Nucleus accumbens (tissue), 56 donors: ENCODE measurements at places on chromosomes 2 and 18.

GRCh38 chr2:231176066-231176465, 22.4 kb upstream of the ARMC9 start:
- DNase-seq = no peak

- no peak for DNase-seq
These were observed 83.0 kb downstream of the TSHZ1 start for GRCh38 chr18:75293591-75293990.

- no peak for DNase-seq
These were observed 298.5 kb downstream of the INSIG2 start for GRCh38 chr2:118386641-118387302.

DNA sequence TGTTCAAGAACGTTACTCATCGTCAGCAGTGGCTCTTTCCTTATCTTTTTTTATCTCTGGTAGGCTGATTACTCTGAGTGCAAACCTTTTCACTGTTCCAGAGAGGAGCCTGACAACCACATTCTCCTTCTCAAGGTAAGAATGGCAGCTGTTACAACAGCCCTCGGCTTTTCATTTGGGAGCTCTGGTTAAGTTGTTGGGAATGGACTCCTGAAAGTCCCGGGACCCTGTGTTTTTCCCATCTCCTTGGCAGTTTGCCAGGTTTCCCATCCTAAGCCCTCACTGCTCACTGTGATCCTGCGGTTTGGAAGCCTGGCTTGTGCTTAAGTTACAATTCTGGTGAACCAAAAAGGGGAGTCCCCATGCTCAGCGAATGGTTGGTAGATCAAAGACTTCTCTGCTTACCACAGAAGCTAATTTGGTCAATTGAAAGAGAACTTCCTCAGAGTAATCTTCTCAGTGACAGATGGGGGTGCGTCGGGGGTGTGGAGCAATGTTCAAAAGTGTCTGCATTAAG, 122.3 kb downstream of the LYPD6B start:
- DNase-seq = no peak
